Stimulated activated CD4-positive, alpha-beta T cell treated with anti-CD3 and anti-CD28 coated beads, TNF-alpha, amount 100 ng/mL, for 24 hours (primary cell): ENCODE measurements at places on chromosomes 4 and X.

DNA sequence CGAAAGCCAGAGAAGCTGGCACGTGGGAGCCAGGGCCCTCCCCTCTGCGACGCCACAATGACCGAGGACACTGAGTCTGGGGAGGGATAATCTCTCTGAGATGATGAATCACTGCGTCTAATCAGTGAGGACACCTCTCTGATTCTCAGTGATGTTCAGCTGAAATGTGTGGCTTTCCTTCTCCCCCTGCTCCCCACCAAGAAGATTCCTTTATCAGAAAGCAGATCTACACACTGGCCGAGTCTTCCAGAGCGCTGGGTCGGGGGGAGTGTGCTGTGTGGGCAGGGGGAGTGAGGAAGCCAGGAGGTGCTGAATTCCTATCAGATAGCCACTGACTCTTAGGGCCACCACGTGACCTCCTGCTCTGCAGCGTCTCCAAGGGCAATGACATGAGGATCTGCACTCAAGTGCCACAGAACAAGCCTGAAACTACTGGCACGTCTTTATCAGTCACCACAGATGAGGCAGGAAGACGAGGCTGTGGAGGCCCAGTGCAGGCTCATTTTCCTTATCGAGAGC is 89.2 kb downstream of the GATB start:
- DNase-seq = no peak

DNA sequence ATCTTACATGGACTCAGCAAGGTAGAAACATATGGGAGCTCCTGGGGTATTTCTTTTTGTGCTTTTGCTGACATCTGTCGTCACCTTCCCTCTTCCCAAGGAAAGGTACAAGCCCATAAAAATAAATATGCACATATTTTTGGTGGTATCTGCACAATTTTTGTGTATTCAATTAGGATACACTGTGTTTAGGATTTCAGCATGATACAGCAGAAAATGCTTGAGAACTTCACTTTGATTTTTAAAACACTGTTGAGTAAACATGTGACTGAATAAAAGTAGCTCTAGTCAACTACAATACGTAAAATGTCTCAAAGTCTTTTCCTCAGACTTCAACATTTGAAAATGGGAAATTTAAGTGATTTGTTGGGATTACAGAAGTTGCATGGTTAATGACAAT is 99.4 kb upstream of the SPANXC start:
- DNase-seq = no peak

- DNase-seq = peak; percentile 13
Observed at GRCh38 chrX:14095702-14096101, 66.0 kb upstream of the GEMIN8 start.

- DNase-seq = no peak
Observed at GRCh38 chrX:34586936-34587335, 70.1 kb downstream of the TMEM47 start.

DNA sequence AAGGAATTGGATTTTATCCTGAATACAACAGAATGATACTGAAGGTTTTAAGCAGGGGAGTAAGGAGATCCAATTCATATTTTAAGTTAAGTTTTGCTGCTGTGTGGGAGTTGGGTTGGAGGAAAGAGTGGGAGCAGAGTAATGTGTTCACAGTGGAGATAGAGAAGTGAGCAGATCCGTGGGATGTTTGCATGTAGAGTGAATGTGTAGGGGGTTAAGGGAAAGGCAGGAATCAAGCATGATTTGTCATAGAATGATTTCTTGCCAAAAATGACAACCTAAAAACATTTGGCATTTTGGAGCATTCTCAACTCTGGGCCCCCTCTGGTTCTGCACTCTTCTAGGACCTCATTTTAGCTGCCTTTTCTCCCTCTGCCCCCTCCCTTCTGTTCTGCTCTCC is 76.6 kb downstream of the ARHGAP10 start:
- no peak for DNase-seq

DNA sequence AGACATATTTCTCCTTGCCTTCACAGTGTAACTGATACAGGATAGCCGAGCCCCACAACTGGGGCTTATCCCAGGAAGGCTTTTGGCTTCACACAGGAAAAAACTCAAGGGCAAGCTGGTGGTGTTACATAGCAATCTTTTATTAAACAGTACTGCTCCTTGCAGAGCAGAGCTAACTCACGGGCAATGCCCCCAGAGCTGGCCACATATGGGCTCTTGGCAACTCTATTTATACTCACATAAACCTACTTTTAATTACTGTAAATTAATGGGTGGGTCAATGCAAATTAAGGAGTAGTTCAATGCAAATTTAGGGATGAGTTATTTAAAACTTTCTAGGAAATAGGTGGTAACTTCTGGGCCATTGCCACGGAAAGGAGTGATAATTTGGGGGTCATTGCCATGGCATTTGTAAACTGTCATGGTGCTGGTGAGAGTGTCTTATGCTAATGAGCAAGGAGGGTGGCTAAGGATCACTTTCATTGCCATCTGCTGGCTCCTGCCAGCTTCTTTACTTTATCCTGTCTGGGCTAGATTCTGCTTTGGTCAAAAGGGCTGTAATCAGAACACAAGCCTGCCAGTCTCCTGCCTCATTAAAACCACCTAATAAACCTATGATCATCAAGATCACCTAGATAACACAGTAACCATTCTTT is 288.8 kb downstream of the CENPC start:
- no peak for DNase-seq

GRCh38 chr4:146978641-146979040 is 33.0 kb upstream of the TTC29 start:
- no peak for DNase-seq
